ENCODE measurements at places on chromosomes 2 and 18. TPM values are rescaled to one million over a fixed set of nuclear protein-coding genes. Genes with fewer than 3 reads are reported as not detected.

The MITD1 gene
- total RNA-seq: 27.5 TPM

DNA sequence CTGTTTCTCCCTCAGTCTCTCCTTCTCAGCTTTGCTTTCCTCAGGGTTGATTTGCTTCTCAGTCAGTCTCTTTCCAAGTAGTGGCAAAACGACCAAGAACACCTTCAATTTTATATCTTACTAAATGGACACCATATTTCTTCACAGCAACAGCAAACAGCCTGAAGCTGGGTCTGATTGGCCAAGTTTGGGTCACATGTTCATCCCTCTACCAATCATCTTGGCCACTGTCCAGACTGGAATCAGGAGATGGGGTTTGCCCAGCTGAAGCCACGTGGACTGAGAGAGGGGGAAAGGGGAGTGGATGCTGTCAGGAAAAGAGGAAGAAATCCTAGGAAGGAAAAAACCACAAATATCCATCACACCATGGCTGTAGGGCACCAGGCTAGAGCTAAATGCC lies 42.0 kb upstream of the ACMSD start:
- no peak for DNase-seq

The CMPK2 gene
- total RNA-seq: 3.2 TPM

GRCh38 chr2:11757101-11757500 lies 10.7 kb downstream of the LPIN1 start:
- no peak for DNase-seq

DNA sequence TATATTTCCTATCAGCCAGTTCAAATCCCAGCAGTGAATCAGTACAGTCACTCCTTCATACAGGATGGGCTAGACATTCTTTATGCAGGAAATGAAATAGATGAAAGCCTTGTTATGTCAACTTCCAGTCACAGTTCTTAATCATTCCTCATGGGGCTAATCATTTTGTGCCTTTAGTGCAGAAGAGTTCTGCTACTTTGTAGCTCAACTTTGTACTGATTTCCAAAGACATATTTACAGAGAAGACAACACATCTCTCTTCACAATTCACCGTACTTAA lies 593.9 kb upstream of the NETO1 start:
- peak; percentile 13 for DNase-seq

DNA sequence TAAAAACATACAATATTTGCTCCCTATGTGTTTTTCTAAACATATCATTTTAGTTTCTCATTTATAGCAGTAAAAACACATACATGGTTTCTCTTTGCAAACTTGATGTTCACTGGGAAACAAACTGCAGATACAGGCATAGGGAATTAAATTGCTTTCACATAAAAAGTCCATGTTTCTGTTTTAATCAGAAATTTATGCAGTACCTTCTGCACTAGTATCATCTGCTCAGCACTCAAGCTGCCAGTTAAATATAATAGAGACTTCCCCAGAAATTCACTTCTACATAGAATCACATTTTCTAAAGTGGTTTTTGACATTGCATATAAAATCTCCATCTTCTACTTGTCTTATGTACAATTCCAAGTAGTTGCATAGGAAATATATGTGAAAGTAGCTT lies 1107.3 kb upstream of the NRXN1 start:
- DNase-seq: no peak

The UGT1A10 gene
- not detected for total RNA-seq

DNA sequence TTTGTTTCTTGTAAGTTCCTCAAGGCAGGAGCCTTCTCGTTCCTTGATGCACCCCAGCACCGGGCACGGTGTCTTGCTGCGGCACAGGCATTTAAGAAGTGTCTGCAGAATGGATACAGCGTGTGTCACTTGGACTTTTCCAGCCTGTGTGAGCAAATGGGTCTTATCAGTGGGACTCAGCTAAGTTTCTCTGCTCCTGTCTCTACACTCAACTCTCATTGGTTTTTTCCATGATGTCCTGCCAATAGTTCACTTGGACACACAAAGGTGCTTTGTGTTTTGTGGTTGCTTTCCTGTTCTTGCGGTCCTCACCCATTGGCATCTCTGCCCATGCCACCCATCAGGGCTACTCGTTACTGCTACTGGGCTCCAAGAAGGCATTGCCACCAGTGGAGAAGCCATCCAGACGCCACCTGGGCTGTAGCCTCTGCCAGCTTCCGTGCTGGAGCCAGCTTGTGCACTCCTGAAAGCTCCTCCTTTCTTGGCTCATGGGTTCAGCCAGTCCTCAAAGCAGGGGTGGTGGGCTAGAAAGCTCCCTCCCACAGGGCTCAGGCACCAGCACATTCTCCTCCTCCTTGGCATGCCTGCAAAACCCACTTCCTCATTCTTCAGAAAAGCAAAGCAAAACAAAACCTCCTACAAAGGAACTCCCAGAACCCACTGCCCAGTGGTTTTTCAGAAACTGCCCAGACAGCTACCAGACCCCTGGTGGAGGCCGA lies 41.4 kb downstream of the IL1R2 start:
- DNase-seq: peak; percentile 68

The AQP12B gene
- total RNA-seq: not detected

GRCh38 chr2:207275779-207276178 lies 110.0 kb upstream of the KLF7 start:
- DNase-seq: no peak

DNA sequence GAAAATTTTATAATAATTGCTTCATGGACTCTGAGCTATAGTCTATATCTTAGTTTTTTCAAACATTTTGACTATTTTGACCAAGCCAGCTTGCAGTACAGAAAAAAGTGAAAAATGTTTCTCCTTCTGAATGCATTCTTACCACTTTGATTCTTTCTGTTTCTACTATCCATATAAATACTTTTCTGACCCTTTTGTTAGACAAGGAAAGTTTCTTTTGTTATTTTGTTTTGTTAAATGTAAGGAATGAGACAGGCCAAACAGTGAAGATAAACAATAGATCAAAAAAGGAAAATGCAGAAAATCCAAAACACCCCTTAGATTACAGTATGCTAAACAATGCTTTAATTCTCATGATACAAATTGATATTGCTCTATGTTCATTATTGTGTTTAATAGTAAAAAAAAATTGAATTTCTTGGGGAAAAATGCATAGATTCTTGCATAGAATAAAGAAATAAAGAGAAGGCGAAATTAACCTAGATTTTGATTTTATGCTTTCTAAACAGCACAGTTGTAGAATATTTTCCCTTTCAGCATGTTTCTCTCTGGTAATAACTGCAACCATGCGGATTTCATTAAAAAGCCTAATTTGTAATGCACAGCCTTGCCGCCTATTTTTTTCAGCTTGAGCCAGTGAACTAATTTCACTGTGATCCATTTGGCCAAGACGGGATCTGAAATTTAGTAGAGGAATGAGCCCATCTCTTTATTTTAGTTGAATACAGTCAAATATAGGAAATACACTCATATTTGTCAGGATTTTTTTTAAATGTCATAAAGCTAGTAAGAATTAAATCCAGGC lies 976 bp downstream of the TNFAIP6 start:
- DNase-seq: peak; percentile 60

DNA sequence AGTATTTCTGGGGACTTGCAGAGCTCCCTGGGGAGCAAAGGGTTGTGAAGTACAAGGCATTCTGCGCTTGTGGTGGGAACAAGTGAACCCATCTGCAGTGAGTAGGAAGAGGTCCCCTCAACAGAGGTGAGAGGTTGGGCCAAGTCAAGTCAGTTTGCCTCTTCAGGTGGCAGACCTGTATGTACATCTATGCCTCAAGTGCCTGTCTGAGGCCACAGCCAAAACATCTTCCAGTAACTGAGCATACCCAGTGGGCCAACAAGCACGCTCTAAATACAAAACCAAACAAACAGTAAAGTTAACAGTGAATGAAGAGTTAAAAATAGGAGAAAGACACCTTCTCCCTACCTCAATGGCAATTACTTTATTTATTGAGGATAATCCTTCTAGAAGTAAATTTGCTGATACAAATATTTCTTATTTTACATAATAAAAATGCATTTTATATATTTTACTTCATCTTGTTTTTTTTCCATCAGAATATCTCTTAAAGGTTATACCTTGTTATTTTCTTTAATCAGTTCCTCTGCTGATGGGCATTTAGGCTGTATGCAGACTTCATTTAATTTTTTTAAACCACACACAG lies 2.5 kb downstream of the GYPC start:
- no peak for DNase-seq

DNA sequence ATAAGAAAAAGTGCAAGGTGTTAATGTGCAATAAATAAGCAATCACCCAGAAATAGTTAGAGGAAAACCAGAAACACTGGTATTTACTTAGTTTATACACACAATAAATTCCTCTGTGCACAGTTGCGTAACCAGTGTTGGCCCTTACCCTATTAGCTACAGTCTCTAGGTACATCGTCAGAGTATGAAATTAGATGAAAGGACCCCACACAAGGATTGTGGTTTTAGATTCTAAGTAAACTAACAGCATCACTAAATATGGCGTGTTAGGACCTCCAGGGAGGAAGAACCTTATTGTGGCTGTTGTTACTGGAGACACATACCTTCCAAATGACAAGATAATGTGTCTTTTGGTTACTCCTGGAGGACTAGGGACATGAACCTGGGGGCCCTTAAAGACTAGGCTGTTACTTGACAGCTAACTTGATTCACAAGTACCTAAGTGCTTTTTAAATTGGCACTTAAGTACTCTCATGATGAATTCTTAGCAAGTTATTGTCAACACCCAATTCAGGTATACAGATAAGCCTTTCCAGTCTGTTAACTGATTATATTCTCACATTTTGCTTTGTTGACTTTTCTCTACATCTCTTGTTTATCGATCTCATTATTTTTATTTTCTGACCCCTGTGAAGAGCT lies 115.3 kb downstream of the FEZ2 start:
- no peak for DNase-seq

The CCDC138 gene
- total RNA-seq: 9.9 TPM

DNA sequence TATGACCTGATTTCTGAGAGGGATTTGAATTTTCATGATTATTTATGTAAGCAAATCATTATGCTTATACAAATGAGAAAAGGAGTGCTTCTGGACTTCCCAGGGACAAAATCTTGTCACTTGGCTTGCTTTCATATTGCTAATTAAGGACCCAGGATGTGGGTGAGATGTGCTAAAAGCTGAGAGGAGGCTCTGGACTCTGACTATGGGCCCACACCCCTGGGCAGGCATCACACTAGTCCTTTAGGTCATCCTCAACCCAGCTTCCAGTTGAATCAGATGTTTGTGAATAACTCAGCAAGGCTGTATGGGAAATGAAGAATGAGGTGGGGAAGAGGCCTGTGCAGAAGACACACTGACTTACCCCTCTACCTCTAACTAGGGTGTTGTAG lies 11.9 kb downstream of the IL1B start:
- DNase-seq: no peak

GRCh38 chr18:13625355-13625754 lies 101.0 kb downstream of the FAM210A start:
- no peak for DNase-seq

The ACTR2 gene
- 38.3 TPM for total RNA-seq

DNA sequence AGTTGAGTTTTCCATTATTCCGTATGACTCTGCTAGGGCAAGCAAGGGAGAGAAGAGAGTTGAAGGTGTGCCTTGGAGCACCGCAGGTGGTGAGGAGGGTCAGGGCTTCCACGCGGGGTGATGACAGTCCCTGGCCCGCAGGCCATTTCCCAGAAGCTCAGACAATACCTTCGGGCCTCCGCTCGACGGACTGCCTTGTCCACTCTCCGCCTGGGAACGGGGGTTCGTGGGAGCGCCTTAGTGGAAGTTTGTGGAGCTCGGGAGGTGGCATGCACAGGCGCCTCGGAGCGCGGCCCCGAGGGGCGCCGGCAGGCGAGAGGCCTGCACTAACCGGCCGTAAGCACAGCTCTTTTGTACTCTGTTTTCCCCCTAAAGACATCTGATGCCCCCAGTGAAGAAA lies 69.8 kb downstream of the ARHGEF33 start:
- DNase-seq: no peak

The ALK gene
- total RNA-seq: 0.04 TPM

- DNase-seq: no peak
These were observed 1.5 kb upstream of the INHBB start for GRCh38 chr2:120344214-120344975.

- DNase-seq: no peak
These were observed 1171.3 kb downstream of the DSC3 start for GRCh38 chr18:29871246-29871645.

GRCh38 chr2:37771600-37772088 lies 100.2 kb upstream of the CDC42EP3 start:
- no peak for DNase-seq

The TSPYL6 gene
- total RNA-seq: 0.04 TPM

- no peak for DNase-seq
These were observed 758.4 kb upstream of the GCFC2 start for GRCh38 chr2:76469066-76469465.

DNA sequence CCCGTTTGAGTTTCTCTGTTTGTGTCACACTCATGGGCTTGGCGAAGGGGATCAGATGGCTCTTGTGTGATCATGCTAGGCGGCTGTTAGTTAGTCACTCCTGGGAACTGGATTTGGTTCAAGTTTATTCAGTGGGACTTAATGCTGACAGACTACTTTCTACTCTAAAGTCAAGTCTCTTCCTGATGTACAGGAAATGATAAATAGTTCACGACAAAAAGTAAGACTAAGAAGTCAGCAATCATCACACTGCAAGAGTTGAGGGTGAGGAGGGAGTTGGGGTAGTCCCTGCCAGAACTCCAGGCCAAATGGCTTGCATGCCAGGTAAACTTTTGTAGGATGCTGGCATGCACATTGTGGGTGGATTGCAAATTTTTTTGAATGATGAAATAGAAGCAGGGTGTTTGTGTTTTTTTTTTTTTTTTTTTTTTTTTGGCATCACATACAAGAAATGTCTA lies 25.1 kb upstream of the CCL20 start:
- no peak for DNase-seq

The CYTIP gene
- 0.84 TPM for total RNA-seq

GRCh38 chr18:57095884-57096283 lies 51.0 kb upstream of the BOD1L2 start:
- no peak for DNase-seq

DNA sequence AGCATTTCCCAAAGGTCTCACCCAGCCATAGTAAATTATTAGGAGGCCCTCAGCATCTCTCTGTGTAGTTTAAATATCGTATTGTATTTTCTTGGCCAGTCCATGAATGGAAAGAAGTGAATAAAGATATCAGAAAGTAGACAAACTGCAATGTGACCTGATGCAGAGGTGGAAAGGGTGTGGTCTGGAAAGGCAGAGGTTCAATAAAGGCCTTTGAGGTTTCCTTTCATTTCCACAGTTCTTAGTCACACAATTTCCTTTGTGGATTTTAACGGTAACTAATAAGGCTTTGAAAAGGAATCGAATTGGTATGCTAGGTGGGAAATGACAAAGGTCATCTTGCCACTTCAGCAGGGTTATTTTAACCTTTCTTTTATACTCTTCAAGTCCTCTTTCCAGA lies 20.1 kb upstream of the WIPF1 start:
- no peak for DNase-seq

DNA sequence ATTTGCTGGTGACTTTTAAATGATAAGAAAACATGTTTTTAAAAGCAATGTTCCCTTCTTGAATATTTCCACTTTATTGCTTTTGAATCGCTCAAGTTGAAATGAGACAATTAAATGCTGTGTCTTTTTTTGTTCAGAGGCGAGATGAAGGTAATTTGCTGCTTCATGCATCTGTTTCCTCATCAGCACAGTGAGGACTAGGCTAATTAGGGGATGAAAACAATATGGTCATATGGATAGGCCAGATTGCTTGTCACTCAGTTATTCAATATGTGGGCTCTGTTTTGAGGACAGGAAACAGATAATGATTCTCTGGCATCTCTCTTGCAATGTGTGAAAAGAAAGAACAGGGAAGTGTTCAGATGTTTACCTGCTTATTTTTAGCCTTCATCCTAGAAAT lies 61.0 kb downstream of the ERBB4 start:
- no peak for DNase-seq

The NAPG gene
- total RNA-seq: 22.6 TPM

GRCh38 chr18:59577386-59577655 lies 119.9 kb downstream of the CCBE1 start:
- DNase-seq: no peak

The ANKRD30BL gene
- 0.22 TPM for total RNA-seq

Measured in muscle of leg (tissue), 16 donors.